HEK293T (cell line): ENCODE measurements at places on chromosomes 3 and 15.

GRCh38 chr15:29799859-29800258, 22.4 kb downstream of the TJP1 start:
- DNase-seq, result no peak

GRCh38 chr3:122940628-122941086, 86.9 kb downstream of the SEMA5B start:
- no peak for DNase-seq

DNA sequence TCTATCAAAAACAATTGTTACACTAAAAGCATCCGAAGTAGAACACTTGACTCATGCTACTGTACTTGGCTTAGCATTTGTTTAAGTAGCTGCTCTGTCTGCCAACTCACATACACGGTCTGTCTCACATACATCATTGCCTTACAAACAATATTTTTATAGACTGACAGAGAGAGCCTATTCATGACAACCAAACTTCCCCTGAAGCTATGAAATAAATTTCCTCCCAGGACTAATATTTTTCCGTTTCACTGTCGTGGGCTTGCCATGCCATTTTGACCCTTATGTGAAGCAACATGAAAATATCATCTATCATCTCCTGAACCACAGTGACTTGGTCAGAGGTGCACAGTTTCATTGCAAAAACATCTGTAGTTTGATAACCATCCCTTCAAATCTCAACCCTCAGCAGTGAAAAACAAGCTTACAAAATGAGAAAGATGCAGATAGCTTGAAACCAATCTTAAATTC, 66.5 kb upstream of the PYGO1 start:
- DNase-seq, result no peak

GRCh38 chr15:72197041-72197459, 537 bp downstream of the GRAMD2A start:
- DNase-seq, result no peak

DNA sequence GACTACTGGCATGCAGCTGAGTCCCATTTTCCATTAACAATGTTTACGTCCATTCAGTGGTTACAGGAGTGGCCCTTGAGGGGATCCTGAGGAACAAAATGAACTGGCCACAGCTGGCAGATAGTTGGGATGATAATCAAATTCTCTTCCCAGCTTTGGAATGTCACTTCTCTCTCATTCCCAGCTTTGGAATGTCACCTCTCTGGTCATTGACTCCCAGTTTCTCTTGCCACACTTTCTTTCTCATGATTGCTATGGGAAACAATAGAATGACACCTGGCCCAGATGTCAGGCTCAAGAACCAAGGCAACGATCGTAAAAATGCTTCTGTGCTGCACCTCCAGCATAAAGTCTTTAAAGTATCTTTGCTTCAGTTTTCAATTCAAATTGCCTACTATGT, 34.0 kb downstream of the ATP13A4 start:
- no peak for DNase-seq

GRCh38 chr3:195140816-195141793, 129.9 kb downstream of the XXYLT1 start:
- no peak for DNase-seq

DNA sequence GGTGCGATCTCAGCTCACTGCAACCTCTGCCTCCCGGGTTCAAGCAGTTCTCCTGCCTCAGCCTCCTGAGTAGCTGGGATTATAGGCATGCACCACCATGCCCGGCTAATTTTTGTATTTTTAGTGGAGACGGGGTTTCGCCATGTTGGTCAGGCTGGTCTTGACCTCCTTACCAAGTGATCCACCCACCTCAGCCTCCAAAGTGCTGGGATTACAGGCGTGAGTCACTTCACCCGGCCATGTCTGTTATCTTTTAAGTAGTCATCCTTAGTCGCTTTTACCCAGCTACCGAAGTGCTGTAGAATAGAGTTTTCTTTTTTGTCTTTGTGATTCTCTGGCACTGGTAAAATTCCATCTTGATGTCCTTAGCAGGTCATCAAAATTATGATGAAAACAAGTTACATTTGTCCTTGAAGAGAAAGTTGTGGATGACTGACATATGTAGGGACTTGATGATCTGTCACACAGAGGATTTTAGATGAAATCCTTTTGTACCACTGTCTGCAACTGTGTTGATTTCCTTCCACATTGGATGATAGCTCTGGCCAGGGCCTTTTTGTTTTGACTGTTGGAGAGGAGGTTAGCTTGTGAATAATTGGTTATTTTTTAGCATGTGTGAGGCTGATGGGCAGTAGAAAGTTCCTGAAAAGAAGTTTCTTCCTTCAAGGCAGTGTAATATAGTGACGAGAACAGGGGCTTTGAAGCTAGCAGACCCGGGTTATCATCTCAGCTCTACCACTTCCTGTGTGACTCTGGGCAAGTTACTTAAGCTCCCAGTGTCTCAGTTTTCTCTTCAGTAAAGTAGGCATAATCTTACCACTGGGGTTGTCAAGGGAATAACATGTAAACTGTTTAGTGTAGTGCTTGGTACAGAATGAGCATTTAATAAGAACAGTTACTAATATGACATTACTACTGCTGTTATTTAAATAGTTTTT, 18.8 kb downstream of the ATG7 start:
- no peak for DNase-seq

DNA sequence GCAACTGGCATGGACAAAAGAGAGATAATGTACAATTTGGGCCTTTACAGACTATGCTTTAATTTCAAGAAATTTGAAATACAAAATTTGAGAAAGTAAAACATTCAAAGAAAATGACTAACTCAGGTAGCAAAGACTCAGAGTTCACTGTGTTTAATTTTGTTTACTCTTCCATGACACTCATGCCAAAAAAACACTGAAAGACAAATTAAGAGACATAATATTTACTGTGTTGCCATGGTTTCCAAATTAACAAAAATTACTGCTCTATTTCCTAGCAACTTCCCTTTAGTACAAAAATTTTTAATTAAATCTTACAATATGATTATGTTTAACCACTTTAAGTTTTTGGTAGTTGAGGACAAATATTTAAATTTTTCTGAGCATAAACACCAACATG, 29.6 kb downstream of the LRRFIP2 start:
- DNase-seq, result no peak

- DNase-seq, result peak; percentile 7
Measured at GRCh38 chr3:165883863-165884478, 46.7 kb upstream of the BCHE start.

DNA sequence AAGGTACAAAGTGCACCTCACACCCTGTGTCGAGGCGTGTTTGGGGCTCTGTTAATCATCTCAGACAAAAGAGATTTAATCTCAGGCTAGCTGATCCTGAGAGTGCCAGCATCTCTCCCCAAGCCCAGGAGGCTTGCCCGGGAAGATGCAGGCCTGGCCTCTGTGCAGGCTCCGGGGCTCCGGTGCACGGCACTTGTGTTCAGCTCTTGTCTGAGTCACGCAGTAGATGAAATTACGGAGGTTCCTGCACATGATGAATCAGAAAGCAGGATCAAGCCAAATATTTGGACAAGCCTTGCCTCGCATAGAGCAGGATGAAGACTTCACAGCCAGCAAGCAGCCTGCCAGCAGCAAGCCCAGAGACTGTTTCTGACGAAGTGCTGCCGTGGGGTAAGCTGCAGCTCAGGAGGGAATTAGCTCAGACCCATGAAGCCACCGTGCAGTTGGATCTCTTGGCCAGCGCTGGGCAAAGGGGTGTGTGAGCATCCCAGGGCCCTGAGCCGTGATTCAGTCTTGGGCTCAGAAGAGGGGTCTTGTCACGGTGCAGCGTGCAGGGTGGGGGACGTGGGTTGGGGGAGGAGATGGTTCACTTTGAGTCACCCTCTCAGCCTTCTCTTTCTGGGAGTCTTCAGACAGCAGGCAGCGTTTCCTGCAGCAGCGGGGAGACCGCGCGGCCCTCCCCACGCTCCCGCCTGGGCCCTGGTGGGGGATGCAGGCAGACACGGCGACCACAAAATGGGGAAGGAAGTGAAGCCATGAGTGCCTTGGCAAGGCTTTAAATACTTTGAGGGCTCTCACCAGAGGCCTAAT, 89.2 kb upstream of the MEF2A start:
- DNase-seq, result no peak

GRCh38 chr3:161150001-161150525, 44.9 kb upstream of the B3GALNT1 start:
- no peak for DNase-seq
